Activated T-cell treated with anti-CD3 and anti-CD28 coated beads for 24 hours (primary cell): ENCODE measurements at places on chromosomes 12 and 14.

DNA sequence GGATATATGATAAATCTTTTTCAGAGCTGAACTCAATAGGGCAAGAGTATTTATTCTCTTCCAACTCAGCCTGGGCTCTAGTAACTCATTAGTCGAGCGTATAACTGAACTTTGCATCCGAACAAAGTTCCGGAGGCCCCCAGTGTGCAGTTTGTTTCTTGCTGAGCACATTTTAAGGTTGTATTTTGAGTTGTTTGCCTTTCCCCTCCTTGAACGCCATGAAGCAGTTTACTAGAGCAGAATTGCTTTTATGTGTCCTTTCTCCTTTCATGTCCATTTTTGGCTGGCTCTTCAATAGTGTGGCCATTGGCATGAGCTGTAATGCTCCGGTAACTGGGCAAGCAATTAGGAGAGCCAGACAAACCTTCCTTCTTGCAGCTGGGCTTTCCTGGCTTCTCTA, 105.3 kb downstream of the WIF1 start:
- DNase-seq, result no peak

DNA sequence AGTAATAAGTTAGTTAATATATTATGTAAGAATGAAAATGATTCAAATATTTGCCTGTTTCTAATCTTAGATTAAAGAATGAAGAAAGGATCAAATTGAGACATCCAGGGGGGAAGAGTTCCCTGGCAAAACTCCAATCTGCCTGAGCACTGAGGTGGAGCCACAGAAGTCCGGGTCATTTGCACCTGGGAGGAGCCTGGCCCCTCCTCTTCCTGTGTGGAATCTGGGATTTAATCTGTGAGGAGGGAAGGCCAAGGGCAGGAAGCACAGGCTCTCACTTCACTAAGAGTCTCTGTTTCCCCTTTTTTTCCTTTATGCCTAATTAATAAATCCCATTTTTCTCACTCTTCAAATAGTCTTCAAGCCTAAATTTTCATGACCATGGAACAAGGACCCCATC, 599.5 kb downstream of the FLRT2 start:
- no peak for DNase-seq

DNA sequence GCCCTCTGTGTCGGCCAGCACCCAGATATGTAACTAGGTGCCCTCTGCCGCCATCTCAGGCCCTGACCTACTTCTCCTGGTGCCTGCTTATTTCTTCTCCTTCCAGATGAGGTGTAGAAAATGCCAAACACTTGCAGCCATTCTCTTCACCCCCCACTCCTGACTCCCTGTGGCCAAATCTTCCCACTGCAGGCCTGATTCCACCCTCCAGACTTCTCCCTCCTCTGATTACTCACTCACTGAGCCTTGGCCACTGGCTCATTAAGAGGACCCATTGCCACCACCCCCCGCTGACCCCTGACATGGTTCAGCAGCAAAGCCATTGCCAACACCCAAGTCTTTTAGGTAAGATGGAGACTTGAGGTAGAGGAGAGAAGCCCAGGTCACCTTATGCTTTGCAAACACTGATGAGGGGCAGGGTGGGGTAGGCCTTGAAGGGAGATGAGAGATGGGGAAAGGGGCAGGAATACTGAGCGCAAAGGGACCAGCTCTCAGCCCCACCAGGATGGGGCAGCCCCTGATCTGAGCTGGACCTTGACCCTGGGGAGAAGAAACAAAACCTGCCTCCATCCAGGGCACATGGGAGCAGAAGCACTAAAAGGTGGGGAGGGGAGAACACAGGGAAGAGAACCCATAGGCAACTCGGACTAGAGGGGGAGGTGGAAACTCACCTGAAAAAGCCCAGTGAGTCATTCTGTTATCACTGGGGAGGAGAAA, 25.1 kb upstream of the ANO2 start:
- DNase-seq, result no peak

DNA sequence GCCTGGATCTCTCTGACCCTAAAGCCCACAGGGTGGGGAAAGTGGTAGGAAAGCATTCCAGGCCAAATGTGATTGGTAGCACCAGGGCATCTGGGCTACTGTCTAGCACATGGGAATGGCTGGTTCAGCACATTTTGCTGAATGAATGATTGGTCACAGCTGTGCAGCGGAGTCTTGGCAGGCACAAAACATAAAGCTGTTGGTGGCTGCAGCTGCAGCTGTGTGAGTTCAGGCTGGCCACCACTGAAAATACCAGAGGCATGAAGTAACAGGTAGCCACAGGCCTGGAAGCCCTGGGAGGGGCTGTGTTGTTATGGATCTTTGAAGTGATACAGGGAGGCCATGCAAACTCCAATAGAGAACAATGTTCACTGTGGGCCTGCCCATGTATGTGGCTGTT, 72.7 kb downstream of the MYRFL start:
- no peak for DNase-seq

DNA sequence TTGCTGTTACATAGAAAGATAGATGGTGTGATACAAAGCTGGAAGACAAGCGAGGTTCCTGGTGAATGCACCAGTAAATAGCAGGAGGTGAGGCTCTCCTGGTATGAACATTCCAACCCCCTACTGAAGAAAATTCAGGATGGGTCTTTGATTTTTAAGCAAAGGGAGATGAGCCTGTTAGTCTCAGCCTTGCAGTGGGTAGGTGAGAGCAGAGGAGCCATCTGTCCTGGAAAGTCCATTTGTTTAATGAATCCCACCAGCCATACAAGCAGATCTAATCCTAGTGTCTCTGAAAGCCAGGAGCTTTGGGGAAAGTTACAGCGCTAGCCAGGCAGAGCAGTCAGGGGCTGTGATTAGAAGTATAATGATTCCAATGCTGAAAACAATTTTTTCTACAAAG, 234.8 kb upstream of the FOXN3 start:
- DNase-seq, result no peak

GRCh38 chr12:15631007-15631715, 158.0 kb downstream of the EPS8 start:
- no peak for DNase-seq

GRCh38 chr12:53849113-53849512, 89.5 kb upstream of the HOXC13 start:
- no peak for DNase-seq

GRCh38 chr14:65206448-65207096, 104.3 kb upstream of the MAX start:
- DNase-seq, result no peak

GRCh38 chr14:27190296-27190695, 592.5 kb upstream of the NOVA1 start:
- DNase-seq, result no peak

GRCh38 chr12:59149995-59150642, 229.8 kb upstream of the LRIG3 start:
- DNase-seq, result no peak

GRCh38 chr12:75120311-75120711, 89.3 kb downstream of the KCNC2 start:
- DNase-seq, result no peak

DNA sequence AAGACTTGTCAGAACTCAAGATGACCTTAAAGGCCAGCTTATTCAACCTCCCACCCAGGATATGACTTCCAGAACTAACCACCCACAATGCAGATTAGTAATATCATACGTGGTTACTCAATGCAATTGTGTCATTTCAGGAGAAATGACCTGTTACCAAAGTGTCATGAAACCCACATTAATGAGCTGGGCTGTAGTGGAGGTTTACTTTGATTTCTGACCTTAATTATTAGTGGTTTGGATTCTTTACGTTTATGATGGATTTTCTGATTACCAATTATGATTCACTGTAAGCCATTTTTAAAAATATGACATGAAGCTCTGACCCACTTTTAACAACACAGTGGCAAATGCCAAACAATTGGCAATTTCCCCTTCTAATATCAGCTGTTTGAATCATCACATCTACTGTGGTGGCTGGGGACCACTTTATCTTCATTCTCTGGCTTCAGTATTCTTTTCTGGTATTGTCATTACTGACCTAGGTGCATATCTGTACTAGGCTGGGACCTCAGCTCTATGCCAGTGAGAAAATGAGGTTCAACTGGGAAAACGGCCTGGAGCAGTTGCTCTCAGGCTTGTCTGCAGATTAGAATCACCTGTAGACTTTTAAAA, 223.3 kb downstream of the RGS6 start:
- no peak for DNase-seq

- peak; percentile 84 for DNase-seq
These were observed at the start of gene BCL11B for GRCh38 chr14:99271951-99272631. TSS of gene BCL11B (minus strand) at chr14:99272197. CDS start at chr14:99271218, 979 bp downstream.

GRCh38 chr12:121036810-121037326, 2.2 kb downstream of the OASL start:
- peak; percentile 44 for DNase-seq

GRCh38 chr12:51593539-51593938, 2.5 kb downstream of the SCN8A start:
- peak; percentile 2 for DNase-seq

DNA sequence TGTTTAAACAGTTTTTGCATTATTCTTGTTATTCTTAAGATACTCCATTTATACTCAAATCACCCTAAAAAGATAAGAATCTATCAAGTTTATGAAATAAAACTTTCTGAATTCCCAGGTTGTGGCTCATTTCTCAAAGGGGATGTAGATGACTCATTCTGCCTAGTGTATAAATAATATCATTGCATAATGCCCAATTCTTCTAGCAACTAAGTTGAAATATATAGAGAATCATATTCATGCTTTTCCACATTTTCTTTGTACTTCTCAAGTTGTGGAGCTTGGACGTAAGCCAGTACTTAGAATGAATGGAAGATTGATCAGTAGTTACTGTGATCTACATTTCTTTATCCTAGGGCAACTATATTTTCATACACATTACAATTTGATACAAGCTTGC, 201.1 kb downstream of the PPFIA2 start:
- DNase-seq, result no peak

DNA sequence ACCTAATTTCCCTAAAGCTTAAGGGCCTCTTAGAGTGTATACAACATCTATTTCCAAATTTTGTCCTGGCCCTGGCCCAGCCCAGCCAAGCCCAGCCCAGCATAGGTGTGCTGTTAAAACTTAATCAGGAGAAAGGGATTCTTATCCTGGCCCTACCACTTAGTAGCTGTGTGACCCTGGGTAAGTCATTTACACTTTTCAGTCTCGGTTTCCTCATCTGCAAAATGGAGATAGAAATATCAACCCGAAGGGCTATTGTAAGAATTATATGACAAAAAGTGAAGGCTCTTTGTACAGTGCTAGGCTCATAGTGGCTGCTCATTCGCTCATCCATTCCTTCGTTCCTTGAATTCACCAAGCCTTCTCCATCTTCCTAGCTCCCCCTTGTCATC, 442 bp downstream of the ERG28 start:
- no peak for DNase-seq

DNA sequence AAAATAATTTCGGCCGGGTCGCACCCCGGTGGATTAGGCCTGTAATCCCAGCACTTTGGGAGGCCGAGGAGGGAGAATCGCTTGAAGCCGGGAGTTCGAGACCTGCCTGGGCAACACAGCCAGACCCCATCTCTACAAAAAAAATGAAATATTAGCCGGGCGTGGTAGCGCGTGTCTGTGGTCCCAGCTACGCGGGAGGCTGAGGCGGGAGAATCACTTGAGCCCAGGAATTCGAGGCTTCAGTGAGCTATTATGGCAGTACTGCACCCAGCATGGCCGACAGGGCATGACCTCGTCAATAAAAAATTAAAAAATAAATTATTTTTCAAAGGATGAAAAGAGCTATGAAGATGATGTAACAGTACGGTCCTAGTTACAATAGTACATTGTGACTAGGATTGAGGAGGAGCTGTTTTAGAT, 523 bp downstream of the GTF2H3 start:
- DNase-seq, result no peak

DNA sequence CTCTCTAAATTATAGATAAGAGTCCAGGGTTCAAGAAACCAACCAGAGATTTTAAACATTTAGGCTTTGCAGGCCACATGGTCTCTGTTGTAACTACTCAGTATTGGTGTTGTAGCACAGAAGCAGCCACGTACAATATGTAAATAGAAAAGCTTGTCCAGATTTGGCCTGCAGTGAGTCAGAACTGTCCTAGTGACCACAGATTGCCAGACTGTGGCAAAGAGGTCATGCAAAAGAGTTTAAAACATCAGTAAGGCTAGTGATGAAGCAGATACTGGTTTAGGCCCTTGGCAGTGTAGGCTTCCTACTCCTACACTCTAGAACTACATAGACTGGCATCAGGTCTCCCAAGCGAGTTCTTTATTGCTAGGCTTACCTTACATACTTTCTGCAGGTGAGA, 117.6 kb upstream of the GARIN6 start:
- DNase-seq, result no peak

DNA sequence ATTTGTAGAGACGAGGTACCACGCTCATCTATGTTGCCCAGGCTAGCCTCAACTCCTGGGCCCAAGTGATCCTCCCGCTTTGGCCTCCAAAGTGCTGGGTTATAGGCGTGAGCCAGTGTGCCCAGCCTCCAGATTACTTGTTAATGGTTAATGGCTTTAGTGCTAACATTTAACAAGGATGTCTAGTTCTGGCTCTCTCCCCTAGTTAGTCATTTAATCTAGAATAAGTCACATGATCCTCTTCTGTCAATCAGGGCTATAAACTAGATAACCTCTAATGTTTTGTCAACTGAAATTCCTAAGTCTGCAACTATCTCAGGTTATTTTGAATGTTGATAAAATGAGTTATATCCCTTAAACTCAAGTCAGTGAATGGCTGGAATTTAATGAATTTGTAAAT, 15.7 kb downstream of the ACTR6 start:
- DNase-seq, result no peak

DNA sequence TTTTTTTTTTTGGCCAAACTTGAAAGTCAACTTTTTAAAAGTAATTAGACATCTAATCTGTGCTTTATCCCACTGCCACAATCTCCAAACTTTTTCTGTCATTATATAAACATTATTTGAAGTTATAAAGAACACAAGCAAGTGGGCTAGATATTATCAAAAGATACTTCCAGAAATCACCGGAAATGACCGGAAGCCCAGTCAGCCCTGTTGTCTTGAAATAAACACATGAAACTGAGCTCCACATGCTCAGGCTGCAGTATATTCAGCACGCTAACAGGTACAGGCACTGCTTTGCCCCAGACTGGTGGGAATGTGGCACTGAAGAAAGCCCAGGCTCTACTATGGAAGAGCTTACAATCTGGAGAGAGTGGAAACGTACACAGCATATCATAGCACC, 158.9 kb upstream of the PLEKHG7 start:
- DNase-seq, result no peak

- DNase-seq, result peak; percentile 72
These were observed at the start of gene FKBP11 for GRCh38 chr12:48925304-48926011. TSS of gene FKBP11 (minus strand) at chr12:48925492. CDS start at chr12:48925428, 64 bp downstream.

- DNase-seq, result no peak
These were observed 28.6 kb downstream of the EML1 start for GRCh38 chr14:99821519-99822508.

DNA sequence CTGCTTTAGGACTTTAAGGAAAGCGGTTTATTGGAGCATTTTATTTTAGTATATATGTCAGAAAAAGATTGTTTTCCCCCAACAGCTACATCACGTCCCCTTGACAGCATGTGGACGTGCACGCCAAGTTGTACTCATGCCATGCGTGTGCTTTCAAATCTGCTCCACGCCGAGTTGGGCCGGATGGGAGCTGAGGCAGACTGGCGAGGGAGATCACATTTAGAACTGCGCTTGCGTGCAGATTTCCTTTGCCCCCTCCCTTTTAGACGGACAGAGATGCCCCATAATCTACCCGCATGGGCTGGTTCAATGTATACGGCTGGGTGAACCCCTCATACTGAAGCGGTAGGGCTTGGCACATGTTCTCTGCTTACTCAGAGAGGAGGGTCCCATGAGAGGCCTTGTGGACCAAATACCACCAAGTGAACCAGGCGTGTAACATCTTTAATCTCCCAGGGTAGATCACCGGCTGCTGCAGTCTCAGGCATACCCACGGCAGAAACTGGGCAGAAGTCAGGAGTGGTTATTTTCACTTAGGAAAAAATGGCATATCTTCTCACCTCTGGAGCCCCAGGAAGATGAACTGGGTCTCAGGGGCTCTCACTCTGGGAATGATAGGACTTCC, 92.1 kb downstream of the ESR2 start:
- DNase-seq, result no peak
